ENCODE measurements at places on chromosomes 13 and 19. TPM values are rescaled to one million over a fixed set of nuclear protein-coding genes. Genes with fewer than 3 reads are reported as not detected.
A peak's percentile ranks its signal among the peaks of the same experiment; 100 is the strongest.

The ZNF575 gene
- total RNA-seq = not detected

The ACP5 gene
- total RNA-seq = 24.0 TPM

The DZIP1 gene
- not detected for total RNA-seq

The SIGLECL1 gene
- not detected for total RNA-seq

The CNN1 gene
- not detected for total RNA-seq

The ADM5 gene
- total RNA-seq = 4.0 TPM

The P2RY11 gene
- total RNA-seq = 1.7 TPM

The URAD gene
- not detected for total RNA-seq

The MAB21L1 gene
- total RNA-seq = 7.1 TPM

The SPRED3 gene
- total RNA-seq = 0.11 TPM

GRCh38 chr19:51387924-51388389 is at the start of gene LIM2:
TSS of gene LIM2 (minus strand) at chr19:51387974. CDS start at chr19:51387443, 531 bp downstream.
- no peak within 1 kb of the TSS for H3K4me3 ChIP-seq
- no peak within 1 kb of the TSS for H3K27ac ChIP-seq
- DNase-seq = no peak
- H3K27me3 ChIP-seq = no peaks in the 10 kb centered on the region
- H3K36me3 ChIP-seq = no peaks in the 10 kb centered on the region

- no peaks in the 10 kb centered on the region for H3K4me1 ChIP-seq
- peaks cover 16% of the 10 kb centered on the region for H3K36me3 ChIP-seq
- no peak overlapping the region for H3K4me3 ChIP-seq
- DNase-seq = no peak
- no peaks in the 10 kb centered on the region for H3K27me3 ChIP-seq
These were observed 21.2 kb downstream of the ZNF787 start for GRCh38 chr19:56099638-56100539.

GRCh38 chr13:37797631-37798030 is 71.9 kb downstream of the TRPC4 start:
- H3K4me3 ChIP-seq = no peak overlapping the region
- 0 out of 2 replicates have a peak, but pooled peaks cover 3% of the 10 kb centered on the region for H3K27me3 ChIP-seq
- no peak overlapping the region for H3K27ac ChIP-seq
- no peak for DNase-seq
- no peaks in the 10 kb centered on the region for H3K4me1 ChIP-seq
- H3K36me3 ChIP-seq = no peaks in the 10 kb centered on the region

DNA sequence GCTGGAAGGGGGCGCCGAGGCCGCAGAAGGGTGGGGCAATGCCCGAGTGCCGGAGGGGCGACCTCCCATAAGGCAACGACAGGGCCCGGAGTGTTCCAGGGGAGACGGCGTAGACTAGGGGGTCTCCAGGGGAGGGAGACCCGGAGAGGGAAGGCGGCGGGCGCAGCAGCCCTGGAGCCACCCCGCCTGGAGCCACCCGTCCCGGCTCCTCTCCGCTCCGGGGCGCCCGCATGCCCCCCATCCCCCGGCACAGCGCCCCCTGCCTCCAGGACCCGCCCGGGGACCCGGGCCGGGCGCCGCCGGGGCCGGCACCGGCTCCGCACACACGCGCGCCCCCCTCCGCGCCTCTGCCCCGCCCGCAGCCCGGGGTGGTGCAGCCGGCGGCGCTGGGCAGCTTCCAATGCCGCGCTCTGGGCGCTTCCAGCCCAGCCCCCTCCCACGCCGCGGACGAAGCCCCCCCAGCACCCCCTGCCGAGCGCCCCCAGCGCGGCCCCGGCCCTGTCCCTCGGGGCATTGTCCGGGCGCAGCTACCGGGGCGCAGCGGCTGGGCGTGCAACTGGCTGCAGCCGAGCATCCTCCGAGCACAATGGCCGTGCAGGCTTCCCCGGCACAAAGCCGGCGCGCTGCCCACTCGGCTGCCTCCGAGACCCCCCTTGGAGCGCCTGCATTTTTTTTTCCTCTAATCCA is 519 bp downstream of the PTPRS start:
- H3K4me3 ChIP-seq = peak overlapping the region; percentile 78
- H3K36me3 ChIP-seq = no peaks in the 10 kb centered on the region
- H3K4me1 ChIP-seq = peaks cover 20% of the 10 kb centered on the region
- DNase-seq = peak; percentile 64
- H3K27ac ChIP-seq = peak overlapping the region; percentile 54

DNA sequence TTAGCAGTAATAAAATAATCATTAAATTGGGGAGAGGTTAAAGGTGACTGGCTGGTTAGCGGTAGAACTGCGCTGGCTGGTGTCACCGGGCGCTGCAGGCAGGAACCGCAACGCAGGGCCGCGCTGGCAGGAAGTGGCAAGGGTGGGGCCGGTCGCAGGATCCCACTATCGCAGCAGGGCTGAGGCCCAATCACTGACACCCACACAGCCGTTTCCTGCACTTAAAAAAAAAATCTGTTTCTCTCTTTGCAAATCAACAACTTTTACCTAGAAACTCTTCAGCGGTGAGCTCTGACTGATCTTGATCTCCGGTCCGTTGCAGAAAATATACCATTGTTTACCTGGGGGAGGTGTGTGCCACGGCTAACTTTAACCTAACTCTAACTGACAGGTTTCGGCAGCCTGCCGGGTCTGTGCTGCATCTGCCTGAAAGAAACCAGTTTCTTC is 46.9 kb downstream of the KLF2 start:
- H3K27me3 ChIP-seq = no peaks in the 10 kb centered on the region
- no peak overlapping the region for H3K4me3 ChIP-seq
- H3K4me1 ChIP-seq = peaks cover 31% of the 10 kb centered on the region
- no peak for DNase-seq
- H3K27ac ChIP-seq = no peak overlapping the region

GRCh38 chr19:17402982-17403855 is 2.2 kb downstream of the BST2 start:
- H3K27me3 ChIP-seq = no peaks in the 10 kb centered on the region
- H3K27ac ChIP-seq = no peak overlapping the region
- no peak overlapping the region for H3K4me3 ChIP-seq
- H3K36me3 ChIP-seq = peaks cover 10% of the 10 kb centered on the region

GRCh38 chr19:45973553-45974338 is at the start of gene NOVA2:
TSS of gene NOVA2 (minus strand) at chr19:45973865. CDS start at chr19:45973351, 514 bp downstream.
- no peaks in the 10 kb centered on the region for H3K36me3 ChIP-seq
- H3K27ac ChIP-seq = no peak within 1 kb of the TSS
- H3K27me3 ChIP-seq = no peaks in the 10 kb centered on the region
- peak; percentile 90 for DNase-seq
- peaks cover 7% of the 10 kb centered on the region for H3K4me1 ChIP-seq
- peak within 1 kb of the TSS; percentile 43 for H3K4me3 ChIP-seq

- H3K27me3 ChIP-seq = no peaks in the 10 kb centered on the region
- DNase-seq = no peak
- no peak overlapping the region for H3K4me3 ChIP-seq
- H3K4me1 ChIP-seq = peaks cover 50% of the 10 kb centered on the region
- peaks cover 13% of the 10 kb centered on the region for H3K36me3 ChIP-seq
These were observed 2.0 kb upstream of the VPS36 start for GRCh38 chr13:52452470-52452869.

GRCh38 chr13:85031771-85032170 is 767.4 kb downstream of the SLITRK6 start:
- H3K27me3 ChIP-seq = no peaks in the 10 kb centered on the region
- no peak for DNase-seq
- peaks cover 6% of the 10 kb centered on the region for H3K4me1 ChIP-seq

DNA sequence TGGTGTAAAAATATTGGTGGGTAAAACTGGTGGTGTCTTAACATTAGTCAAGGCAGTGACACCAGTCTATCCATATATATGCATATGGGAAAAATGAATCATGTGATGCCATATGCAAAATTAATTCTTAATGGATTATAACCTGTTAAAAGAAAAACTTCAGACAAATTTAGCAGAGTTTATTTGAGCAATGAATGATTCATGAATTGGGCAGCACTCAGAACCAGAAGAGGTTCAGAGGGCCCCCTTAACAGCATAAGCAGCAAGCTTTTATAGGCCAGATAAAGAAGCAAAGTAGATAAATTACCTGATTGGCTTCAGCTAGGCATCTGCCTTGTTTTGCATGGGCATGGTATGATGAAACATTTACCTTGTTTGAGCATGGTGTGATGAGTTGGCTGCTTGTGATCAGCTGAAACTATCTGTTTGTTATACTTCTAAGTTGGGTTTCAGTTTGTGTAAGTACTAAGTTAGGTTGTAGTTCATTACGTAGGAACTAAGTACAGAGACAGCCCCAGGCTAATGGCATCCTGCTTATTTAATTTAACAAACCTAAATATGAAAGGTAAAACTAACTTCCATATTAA is 66.6 kb downstream of the DNAJC15 start:
- H3K27ac ChIP-seq = no peak overlapping the region
- no peak for DNase-seq
- peaks cover 27% of the 10 kb centered on the region for H3K4me1 ChIP-seq
- no peaks in the 10 kb centered on the region for H3K27me3 ChIP-seq
- peaks cover 68% of the 10 kb centered on the region for H3K36me3 ChIP-seq

DNA sequence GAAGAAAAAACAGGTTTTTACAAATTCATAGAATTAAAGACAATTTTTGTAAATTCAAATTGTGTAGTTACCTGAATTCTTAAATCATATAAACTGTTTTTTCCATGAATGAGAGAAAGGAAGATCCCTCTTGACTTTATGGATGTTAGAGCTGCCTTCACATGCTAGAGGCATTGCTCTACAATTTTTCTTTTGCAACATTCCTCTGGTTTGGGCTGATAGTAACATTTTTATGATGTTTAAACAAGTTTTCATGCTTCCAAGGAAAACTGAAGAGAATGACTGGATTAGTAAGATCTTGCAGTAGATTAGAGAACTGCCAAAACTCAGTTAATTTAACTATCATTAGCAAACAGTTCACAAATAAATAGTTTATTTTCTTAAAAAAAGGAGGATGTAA is 250.6 kb downstream of the GPC6 start:
- H3K27ac ChIP-seq = no peak overlapping the region
- no peaks in the 10 kb centered on the region for H3K4me1 ChIP-seq
- no peaks in the 10 kb centered on the region for H3K36me3 ChIP-seq
- no peak for DNase-seq
- H3K27me3 ChIP-seq = no peaks in the 10 kb centered on the region
- no peak overlapping the region for H3K4me3 ChIP-seq

DNA sequence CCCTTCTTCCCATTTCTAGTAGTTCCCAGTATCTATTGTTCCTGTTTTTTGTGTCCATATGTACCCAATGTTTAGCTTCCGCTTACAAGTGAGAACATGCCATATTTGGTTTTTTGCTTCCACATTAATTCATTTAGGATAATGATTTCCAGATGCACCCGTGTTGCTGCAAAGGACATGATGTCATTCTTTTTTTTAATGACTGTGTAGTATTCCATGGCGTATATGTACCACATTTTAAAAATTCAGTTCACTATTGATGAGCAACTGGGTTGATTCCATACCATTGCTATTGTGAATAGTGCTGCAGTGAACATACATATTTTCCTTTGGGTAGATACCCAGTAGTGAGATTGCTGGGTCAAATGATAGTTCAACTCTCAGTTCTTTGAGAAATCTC is 50.5 kb downstream of the DLEU7 start:
- H3K27me3 ChIP-seq = no peaks in the 10 kb centered on the region
- no peak overlapping the region for H3K27ac ChIP-seq

- no peaks in the 10 kb centered on the region for H3K4me1 ChIP-seq
- H3K36me3 ChIP-seq = peaks cover 4% of the 10 kb centered on the region
- no peaks in the 10 kb centered on the region for H3K27me3 ChIP-seq
- H3K4me3 ChIP-seq = no peak overlapping the region
These were observed 6.3 kb upstream of the BEST2 start for GRCh38 chr19:12745166-12745897.

DNA sequence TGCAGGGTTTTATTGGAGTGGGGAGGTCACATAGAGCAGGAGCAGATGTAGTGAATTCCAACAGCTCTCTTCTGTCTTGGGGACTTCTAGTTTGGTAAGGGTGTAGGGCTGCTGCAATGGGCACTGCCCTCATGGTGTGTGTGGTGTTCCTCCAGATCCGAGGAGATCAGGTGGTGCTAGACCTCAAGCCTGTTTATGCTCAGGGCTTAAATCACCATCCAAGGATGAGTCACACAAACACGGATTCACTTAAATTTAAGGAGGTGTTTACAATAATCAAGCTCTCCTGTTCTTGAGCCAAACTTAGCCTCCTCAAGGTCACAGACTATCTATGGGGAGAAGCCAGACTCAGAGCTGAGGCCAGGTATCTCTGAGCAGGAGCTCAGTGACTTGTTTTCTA is 23.0 kb downstream of the HS6ST3 start:
- H3K27ac ChIP-seq = no peak overlapping the region
- H3K27me3 ChIP-seq = no peaks in the 10 kb centered on the region
- H3K4me1 ChIP-seq = no peaks in the 10 kb centered on the region
- H3K36me3 ChIP-seq = no peaks in the 10 kb centered on the region

DNA sequence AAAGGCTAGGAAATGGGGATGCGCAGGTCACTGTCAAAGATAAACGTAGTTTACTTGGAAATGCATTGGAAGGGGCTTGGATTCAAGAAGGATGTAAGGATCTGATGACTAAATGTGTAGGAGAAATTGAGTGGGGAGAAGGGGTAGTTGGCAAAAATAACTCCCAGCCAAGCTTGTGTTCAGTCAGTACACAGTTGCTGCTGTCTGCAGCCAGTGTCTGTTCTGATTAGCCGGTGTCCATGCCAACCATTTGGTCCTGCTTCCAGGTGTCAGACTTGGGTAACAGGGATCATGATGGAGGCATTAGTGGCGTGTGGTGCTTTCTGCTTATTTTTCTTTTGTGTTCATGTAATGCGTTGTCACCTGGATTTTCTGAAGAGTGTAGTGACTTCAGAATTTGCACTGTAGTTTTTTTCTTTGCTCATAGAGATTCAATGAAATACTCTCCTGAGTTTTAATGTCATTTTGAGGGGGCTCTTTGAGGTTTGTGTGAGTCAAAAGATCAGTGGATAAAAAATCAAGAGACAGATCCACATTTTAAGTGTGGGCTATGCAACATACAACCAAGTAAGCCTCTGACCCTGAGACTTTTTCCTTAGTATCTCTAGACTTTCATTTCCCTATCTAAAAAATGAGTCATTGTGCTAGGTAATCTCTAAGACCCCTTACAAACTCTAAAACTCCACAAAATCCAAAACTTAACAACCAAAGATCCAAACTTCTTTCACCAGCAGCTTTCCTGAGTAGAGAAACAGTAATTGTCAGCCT is 103.9 kb downstream of the WDFY2 start:
- no peaks in the 10 kb centered on the region for H3K27me3 ChIP-seq
- no peak overlapping the region for H3K4me3 ChIP-seq

DNA sequence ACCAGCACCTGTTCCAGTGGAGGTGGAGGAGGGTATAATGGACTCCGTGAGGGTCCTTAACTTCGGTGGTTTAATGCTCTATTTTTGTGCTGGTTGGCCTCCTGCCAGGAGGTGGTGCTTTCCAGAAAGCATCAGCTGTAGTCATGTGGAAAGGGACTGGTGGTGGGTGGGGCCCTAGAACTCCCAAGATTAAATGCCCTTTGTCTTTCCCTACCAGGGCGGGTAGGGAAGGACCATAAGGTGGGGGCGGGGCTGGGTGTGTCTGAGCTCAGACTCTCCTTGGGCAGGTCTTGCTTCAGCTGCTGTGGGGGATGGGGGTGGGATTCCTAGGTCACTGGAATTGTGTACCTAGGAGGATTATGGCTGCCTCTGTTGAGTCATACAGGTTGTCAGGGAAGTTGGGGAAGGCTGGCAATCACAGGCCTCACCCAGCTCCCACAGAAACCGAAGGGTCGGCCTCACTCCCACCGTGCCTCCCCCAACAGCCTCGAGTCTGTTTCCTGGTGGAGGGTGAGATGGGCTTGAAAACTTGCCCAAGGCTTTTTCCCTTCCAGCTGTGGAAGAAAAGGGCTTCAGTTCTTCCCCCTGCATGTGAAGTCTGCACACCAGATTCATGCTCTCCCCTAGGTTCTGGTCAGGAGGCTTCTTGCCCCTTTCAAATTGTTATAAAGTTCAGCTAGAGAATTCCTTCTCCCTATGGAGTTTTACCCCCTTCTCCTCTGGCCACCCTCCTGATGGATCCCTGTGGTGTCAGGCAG is 60.3 kb upstream of the CLDN10 start:
- no peaks in the 10 kb centered on the region for H3K4me1 ChIP-seq
- DNase-seq = no peak
- no peaks in the 10 kb centered on the region for H3K36me3 ChIP-seq
- no peak overlapping the region for H3K4me3 ChIP-seq
- H3K27ac ChIP-seq = no peak overlapping the region
